Bronchial epithelial cell (primary cell): ENCODE measurements at places on chromosomes 5 and 9.

GRCh38 chr5:15526413-15526812 lies 26.4 kb downstream of the FBXL7 start:
- no peak for DNase-seq

- DNase-seq: no peak
These were observed 205.2 kb downstream of the CSNK1G3 start for GRCh38 chr5:123717139-123717538.

GRCh38 chr5:165232509-165233028 lies 1727.2 kb downstream of the MAT2B start:
- no peak for DNase-seq

- no peak for DNase-seq
These were observed 54.5 kb downstream of the BNC2 start for GRCh38 chr9:16816011-16816410.

- DNase-seq: peak; percentile 18
These were observed 297.1 kb upstream of the CD180 start for GRCh38 chr5:67493676-67494075.

DNA sequence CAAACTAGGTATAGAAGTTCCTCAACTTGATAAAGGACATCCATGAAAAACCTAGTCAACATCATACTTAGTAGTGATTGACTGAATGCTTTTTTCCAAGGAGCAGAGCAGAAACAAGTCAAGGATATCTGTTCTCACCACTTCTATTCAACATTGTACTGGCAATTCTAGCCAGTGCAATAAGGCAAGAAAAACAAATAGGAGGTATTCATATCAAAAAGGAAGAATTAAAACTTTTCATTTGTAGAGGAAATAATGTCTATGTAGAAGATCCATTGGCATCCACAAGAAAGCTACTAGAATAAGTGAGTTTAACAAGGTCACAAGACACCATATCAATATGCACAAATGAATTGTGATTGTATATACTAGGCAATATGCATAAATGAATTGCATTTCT lies 28.2 kb upstream of the ORM1 start:
- DNase-seq: no peak

- no peak for DNase-seq
These were observed 47.8 kb downstream of the RETREG1 start for GRCh38 chr5:16568875-16569580.

- peak; percentile 64 for DNase-seq
These were observed 98.9 kb upstream of the CPEB4 start for GRCh38 chr5:173789031-173789920.

GRCh38 chr5:137040024-137040423 lies 459.1 kb downstream of the SPOCK1 start:
- DNase-seq: no peak

- no peak for DNase-seq
These were observed 3.7 kb upstream of the PAPPA start for GRCh38 chr9:116149844-116150243.

DNA sequence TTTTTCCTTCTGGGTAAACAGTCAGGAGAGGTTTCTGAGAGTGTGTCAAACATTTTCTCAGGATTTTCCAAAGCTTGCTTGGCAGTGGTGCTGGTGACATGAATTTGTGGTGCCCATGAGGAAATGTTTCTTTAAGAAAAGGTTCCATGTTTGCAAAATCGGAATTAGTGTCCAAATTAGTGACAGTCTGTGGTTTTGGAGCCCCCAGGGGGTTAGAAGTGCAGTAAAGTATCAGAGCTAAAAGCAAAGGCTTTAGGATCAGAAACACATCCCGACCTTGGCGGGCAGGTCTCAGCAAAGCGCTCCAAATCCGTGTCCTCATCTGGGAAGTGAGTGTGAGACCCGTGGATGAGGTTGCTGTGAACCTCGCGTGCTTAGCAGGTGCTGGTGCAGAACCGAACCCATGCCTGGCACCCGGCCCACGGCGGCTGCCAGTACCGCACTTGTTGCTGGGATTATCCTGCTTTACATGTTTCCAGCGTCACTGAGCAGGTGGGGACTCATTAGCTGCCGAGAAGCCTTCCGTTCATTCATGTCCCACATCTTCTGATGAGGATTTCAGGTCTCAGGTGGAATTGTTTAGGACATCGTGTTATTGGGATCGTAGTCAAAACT lies 70.8 kb upstream of the COL5A1 start:
- DNase-seq: no peak

DNA sequence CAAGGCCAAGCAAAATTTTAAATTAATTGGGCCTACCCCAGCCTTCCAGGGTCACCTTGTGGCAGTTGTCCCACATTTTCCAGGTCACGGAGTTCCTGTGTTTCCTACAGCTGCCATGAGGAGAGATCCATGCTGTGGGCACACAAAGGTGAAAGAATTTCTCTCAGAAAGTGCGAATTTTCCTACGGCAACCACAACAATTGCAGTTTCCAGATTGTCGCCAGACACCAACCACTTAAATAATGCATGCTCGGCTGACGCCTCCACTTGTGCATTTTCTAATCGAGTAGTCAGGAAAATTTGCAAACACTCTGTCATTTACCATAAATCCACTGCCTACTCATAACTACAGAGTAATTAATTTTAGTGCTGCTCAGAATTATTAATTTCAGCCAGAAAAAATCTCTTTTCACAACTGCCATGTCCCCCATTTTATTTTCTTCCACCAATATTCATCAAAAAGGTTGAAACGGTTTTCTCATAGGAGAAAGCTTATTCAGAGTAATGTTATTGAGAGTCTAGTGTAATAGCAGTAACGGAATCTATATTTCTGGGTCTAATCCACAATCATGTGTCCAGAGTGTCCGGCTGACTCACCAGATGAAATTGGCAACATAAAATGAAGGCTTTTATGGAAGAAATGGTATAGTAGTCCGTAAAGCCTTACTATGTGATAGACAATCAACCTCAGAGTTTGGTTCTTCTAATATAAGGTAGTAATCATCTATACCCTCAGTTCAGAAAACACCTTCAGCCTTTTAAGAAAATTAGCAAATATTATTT lies 389.8 kb downstream of the NR2F1-AS1 start:
- no peak for DNase-seq

DNA sequence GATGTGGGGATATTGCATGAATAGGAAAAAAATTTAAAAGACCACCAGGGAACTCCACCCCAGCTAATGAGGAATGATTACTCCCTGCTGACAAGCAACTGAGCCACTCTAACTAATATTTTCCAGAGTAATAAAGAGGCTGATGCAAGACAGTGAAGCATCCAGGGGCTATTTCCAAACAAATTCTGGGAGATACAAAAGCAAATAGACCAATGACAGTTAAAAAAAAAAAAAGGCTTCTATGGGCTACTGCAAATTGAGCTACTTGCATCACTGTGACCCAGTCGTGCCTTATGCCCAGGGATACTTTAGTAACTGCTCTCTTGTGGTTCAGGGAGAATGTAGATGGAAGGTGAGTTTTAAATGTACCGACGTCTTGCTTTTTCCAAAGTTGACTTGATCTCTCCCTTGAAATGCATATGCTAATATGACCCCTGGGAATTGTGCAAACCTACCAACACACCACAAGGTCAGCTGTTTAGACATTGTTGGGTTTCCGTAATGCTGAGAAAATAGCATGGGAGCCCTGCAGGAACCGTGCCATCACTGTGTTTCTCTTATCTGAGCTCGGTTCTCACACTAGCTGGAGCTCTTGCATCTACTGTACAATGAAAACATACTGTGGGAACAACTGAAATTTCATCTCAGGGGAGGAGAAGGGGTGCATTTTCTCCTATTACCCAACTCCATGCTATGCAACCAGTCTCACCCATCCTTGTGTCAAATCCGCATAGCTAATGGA lies 250.6 kb upstream of the MAP3K1 start:
- DNase-seq: no peak
